ENCODE measurements at places on chromosomes 16 and 17. TPM values are rescaled to one million over a fixed set of nuclear protein-coding genes. Genes with fewer than 3 reads are reported as not detected.

GRCh38 chr17:38565853-38566665 lies 39.7 kb downstream of the SRCIN1 start:
- DNase-seq = no peak

GRCh38 chr17:4369557-4370230 lies 3.2 kb upstream of the UBE2G1 start:
- no peak for DNase-seq

TERF2IP gene
- total RNA-seq = 28.3 TPM

DNA sequence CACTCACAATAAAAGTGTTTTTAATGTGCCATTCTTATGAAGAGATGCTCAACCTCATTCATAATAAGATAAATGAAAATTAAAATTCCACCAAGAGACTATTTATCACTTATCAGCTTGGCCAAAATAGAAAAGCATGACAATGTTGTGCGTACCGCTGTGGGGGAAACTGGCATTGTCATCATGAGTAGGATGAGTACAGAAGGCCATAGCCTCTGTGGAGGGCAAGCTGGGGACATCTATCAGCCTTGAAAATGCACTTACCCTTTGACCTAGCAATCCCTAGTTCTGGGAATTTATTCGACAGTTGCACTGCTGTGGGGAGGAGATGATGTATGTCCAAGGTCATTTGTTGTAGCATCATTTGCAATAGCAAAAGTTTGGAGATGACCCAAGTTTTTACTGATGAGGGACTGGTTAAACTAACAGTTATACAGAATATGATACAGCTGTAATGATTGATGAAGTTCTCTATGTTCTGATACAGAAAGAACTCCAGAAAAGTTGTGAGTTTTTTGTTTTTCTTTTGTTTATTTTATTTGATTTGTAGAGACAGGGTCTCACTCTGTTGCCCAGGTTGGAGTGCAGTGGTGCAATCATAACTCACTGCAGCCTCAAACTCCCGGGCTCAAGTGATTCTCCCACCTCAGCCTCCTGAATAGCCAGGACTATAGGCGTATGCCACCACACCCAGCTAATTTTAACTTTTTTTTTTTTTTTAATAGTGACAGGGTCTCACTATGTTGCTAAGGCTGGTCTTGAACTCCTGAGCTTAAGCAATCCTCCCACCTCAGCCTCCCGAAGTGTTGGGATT lies 13.7 kb upstream of the PRKCB start:
- DNase-seq = no peak

PIRT gene
- not detected for total RNA-seq

DNA sequence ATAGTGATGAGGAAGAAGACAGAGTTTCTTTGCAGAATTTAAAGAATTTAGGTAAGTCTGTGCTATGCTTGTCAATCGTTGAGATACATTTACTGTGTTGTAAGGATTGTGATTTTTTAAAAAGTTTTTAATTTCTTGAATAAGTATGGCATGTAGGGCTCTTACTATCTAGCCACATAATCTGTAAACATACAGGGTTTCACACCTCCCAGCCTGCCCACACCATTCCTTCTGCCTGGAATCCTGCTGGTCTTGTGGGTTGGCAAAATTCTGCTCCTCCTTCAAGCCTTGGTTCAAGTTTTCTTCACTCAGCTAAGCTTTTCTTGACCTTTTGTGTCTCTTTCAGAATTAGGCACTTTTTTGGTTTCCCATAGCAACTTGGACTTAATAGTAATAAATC lies 7.5 kb downstream of the ZNHIT3 start:
- peak; percentile 64 for DNase-seq

- no peak for DNase-seq
Measured at GRCh38 chr17:72104863-72105234, 16.0 kb upstream of the SOX9 start.
